Renal pelvis (tissue), 12 donors: ENCODE measurements at places on chromosomes 16 and 17. TPM values are rescaled to one million over a fixed set of nuclear protein-coding genes. Genes with fewer than 3 reads are reported as not detected.

IL34 gene
- 1.2 TPM for polyA plus RNA-seq

DNA sequence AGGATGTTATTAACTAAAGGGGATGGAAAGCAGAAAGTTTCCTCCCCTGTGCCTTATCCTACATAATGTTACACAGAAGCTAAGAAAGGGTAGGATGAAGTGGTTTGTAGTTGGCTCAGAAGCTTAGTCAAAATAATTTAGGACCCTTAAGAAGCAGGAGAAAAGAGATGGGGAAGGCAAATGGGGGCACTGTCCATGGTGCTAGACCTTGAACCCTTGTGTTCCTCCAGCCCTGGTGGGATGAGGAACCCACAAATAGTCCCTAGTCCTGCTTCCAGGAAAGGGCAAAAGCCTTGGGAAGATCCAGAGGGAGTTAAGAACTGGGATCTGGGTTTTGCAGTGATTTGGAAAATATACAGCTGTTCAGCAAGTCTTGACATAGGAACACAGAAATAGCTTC is 54.5 kb downstream of the SLC5A11 start:
- peak; percentile 0 for DNase-seq

DNA sequence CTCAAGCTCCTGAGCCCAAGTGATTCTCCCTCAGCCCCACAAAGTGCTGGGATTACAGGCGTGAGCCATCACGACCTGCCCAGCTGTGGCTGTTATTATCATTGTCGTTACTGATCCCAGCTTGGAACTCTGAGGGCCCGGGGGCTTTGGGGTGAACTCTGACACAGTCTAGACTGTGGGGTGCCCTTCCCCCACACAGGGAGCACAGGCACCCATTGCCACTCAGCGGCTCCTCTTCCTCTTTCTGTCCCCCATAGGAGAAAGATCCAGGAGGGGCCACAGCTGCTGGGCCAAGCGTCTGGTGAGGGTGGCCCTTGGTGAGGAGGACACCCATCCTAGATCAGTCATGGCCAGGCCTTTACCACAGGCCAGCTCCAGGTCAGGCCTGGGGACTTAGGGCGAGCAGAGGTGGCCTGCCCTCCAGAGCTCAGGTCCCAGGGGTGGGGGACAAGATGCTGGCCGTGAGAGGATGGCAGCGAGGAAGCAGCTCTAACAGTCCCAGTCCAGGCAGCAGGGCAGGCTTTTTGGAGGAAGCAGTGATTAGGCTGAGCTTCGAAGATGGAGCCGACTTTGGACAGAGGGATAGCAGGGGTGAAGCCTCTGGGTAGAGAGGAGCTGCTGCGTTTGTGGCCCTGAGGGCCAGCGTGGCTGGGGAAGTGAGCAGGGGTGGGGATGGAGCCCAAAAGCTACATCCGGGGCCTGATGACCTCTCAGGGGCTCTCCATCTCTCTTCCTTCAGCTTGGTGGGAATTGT is 24.7 kb downstream of the TMEM235 start:
- no peak for DNase-seq

- DNase-seq, result no peak
Measured at GRCh38 chr16:76222853-76223252, 54.3 kb upstream of the CNTNAP4 start.

DNA sequence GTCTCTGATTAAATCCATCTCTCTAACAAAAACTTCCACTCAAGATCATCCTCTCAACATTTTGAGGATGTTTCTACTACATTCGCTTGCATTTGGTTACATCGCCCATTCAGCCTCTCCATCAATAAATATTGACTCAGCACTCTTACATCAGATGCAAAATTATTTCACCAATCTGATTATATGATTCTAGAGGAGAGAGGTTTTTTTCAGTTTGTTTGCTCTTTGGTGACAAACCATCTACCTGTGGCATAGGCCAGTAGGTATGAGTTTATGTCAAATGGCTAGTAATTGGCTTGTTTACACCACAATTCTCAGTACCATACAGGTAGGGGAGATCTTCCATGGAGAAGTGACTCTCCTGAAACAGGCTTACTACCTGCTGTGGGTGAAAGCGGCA is 52.3 kb downstream of the TOX3 start:
- no peak for DNase-seq

DNA sequence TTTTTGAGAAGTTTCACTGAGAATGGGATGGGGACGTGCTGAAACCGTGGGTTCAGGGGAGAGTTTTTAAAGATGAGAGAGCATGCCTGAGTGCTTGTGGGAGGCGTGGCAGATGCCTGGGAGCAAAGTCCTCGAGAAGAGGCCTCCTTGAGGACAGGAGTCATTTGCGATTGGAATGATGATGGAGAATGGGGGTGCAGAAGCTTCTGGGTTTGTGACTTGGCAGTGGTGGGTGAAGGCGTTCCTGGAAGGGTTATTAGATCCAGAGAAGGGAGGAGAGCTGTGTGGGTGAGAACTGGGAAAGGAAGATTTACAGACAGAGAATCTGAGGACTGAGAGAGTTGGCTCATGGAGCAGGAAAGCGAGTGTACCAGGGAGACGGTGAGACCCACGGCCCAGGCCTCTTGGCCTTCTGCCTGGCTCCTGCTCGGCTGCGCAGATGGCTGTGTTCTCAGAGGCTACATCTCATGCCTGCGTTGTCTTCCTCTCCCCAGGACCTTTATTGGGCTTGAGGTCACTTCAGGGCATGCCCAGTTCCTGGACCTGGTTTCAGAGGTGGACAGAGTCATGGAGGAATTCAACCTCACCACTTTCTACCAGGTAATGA is 8.6 kb upstream of the MMP15 start:
- DNase-seq, result no peak

DNA sequence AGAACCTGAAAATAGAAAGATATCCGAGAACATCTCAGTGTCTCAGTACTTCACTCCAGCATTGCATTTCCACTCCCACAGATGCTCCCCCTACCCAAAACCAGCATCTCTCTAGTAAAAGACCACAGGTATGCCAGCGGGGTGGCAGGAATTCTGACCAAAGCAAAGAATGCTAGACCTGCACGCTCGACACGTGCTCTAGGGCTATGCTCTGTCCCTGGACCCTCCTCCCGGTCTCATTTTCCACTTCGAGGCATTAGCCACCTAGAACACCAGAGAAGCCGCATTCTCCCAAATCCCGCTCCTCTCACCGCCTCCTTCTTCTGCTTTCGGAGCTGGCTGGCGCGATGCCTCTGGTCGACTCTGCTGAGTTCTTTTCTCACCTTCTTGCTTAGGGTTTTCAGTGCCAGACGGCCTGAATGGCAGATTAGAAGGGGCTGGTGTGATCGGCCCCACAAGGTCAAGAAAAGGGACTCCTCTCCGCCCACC is 487 bp downstream of the TSR1 start:
- no peak for DNase-seq

ZDHHC1 gene
- 18.3 TPM for polyA plus RNA-seq

- DNase-seq, result no peak
Measured at GRCh38 chr16:4500272-4500671, 24.1 kb downstream of the HMOX2 start.

GRCh38 chr16:11668623-11669379 is 546 bp downstream of the SNN start:
- DNase-seq, result no peak

- no peak for DNase-seq
Measured at GRCh38 chr16:3028716-3029319, 5.0 kb downstream of the THOC6 start.

DNA sequence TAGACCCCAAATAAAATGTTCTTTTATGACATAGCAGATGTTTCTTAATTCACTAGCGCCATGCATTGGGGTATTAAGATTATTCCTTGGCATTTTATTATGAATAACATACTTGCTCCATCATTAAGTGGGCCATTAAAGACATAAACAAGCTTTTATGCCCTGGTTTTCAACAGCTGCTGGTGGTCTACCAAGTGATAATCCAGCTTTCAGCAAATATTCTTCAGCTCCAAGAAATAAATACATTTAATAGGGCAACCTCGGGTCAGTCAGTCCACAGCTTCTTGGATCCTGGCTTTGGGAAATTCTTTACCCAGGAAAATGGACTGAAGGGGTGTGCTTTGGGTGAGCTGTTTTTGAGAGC is 217.3 kb upstream of the IRX3 start:
- no peak for DNase-seq
